ENCODE measurements at places on chromosomes 13 and 19.

- no peak for DNase-seq
Measured at GRCh38 chr13:43019811-43020210, 3.6 kb upstream of the DNAJC15 start.

DNA sequence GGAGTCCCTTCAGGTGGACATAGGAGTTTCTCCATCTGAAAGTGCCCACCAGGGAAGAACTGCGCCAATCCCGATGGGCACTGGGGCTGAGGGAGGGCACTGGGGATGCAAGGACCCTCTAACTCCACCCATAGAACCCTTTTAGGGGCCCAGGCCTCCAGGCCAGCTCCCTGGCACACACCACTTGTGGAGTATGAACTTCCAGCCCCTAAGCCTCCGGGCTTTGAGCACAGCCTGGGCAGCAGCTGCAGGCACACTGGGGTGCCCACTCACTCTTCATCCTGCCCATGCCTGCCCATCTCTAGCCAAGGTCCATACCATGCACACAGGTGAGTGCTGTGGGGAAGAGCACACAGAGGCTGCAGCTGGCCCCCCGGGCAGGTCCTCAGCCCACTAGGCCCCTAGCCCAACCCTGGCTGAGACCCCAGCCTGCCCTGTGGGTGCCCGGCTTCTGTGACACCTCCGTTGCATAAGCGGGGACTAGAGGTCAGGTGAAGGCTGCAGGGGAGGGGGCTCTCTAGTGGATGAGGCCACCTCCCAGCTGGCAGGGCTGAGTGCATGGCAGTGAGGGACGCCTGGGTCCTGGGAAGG, 14.6 kb upstream of the SLC7A10 start:
- no peak for DNase-seq

- DNase-seq: no peak
Measured at GRCh38 chr13:111640006-111640405, 319.6 kb downstream of the TEX29 start.

- DNase-seq: no peak
Measured at GRCh38 chr13:106063591-106064313, 471.7 kb downstream of the EFNB2 start.

DNA sequence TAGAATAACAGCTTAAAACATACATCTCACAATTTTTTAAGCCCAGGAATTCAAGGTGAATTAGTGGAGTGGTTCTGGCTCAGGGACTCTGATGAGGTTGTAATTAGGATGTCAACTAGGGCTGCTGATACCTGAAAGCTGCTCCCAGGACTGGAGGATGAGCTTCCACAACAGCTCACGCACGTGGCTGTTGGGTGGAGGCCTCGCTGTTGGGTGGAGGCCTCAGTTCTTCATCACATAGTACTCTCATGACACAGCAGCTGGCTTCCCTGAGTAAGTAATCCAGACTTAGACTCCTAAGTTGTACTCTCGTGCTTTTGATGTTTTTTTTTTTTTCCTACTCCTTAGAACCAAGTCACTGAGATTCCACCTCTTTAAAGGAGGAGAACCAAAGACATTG, 577.1 kb upstream of the PRR20A start:
- no peak for DNase-seq

GRCh38 chr13:27375686-27376326, 48.6 kb upstream of the GTF3A start:
- peak; percentile 55 for DNase-seq

- DNase-seq: peak; percentile 74
Measured at GRCh38 chr19:9914315-9915207, 21.8 kb downstream of the OLFM2 start.

DNA sequence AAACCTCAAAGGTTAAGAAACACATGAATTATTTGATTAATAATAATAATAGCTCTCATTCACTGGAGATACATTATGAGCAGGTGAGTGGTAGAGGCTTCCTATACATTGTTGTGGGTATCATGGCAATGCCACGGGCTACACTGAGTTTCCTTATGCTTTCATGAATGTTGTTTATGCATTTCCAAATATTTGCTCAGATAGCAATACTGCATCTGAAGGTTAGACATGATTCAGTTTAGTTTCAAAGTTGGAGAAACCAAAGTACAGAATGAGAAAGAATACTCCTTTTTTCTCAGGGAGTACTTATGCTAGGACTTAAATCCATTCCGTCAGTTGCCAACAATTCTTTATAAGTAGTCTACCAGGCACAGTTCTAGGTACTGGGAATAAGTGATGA, 108.5 kb downstream of the FRY start:
- no peak for DNase-seq

- no peak for DNase-seq
Measured at GRCh38 chr13:93098972-93099371, 127.6 kb upstream of the GPC6 start.

GRCh38 chr13:109586509-109587346, 199.7 kb downstream of the IRS2 start:
- no peak for DNase-seq

DNA sequence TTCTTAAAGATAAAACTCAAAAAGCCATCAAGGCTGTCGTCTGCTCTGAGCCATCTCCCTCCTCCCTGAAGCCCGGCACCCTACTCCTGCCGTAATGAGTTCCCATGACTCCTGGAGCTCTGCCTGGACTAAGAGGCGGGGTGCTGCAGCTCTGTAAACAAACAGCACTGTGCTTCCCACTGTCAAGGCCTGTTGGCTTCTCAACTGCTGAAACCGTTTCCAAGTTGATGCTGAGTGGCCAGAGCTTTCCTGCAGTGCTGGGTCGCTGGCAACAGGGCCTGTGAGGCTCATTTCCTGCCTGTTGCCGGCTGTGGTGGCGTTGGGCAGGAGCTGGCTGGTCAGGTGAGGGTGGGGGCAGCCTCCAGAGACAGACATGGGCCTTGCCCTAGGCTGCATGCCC, 26.7 kb upstream of the ISYNA1 start:
- no peak for DNase-seq

DNA sequence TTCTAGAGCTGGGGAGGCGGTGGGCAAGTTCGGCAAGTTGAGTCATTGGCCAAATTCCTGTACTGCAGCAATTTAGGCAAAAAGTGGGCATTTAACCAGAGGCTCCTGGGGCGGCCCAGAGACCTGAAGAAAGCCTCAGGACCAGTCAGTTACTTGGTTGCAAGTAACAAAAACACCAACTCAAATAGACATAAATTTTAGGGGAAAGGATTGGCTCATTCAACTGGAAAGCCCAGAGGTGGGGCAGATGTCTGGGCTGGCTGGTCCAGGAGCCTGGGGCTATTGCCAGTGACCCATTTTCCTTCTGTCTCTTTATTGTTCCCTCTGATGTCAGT, 97.1 kb downstream of the SIPA1L3 start:
- DNase-seq: no peak

GRCh38 chr19:41261474-41262190, 2.5 kb upstream of the HNRNPUL1 start:
- no peak for DNase-seq

DNA sequence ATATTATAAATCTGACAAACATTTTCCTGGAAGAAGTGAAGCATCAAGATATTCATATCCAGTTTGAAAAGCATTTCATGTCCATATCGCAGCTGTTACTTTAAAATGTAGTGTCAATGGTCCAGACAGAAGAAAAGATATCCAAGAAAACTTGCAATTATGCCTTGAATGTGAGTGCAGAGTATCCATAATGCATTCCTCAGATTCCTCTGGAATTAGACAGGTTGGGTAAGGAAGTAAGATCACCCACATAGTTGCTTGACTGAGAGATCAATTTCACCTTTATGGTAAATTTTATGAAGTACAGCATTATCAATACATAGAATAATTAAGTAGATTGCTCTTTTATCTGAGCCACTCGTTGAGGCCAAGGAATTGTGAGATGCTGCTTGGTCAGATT, 327.0 kb upstream of the SLITRK5 start:
- DNase-seq: no peak

GRCh38 chr13:107845911-107846310, 369.4 kb downstream of the LIG4 start:
- peak; percentile 50 for DNase-seq

GRCh38 chr13:110010404-110011138, 224.2 kb upstream of the IRS2 start:
- peak; percentile 38 for DNase-seq

DNA sequence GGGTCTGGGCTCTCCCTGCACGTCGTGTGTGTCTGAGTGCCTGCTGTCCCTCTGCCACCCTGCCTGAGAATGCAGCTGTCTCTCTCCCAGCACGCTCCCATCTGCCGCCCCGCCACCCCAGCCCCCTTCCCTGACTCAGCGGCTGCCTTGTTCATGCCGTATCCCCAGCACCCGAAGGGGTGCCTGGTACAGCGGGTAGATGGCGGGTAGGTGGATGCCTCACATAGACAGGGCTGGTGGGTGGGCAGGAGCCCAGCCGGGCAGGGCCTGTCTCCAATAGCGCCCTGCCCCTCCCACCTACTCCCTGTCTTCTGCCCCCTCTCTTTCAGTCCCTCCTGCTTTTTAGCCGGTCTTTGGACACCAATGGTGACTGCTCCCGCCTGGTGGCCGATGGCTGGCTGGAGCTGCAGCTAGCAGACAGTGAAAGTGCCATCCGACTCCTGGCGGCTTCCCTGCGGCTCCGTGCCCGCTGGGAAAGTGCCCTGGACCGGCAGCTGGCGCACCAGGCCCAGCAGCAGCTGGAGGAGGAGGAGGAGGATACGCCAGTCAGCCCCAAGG, 30.3 kb downstream of the DHX34 start:
- no peak for DNase-seq

GRCh38 chr19:2627855-2628254, 74.6 kb downstream of the GNG7 start:
- no peak for DNase-seq

DNA sequence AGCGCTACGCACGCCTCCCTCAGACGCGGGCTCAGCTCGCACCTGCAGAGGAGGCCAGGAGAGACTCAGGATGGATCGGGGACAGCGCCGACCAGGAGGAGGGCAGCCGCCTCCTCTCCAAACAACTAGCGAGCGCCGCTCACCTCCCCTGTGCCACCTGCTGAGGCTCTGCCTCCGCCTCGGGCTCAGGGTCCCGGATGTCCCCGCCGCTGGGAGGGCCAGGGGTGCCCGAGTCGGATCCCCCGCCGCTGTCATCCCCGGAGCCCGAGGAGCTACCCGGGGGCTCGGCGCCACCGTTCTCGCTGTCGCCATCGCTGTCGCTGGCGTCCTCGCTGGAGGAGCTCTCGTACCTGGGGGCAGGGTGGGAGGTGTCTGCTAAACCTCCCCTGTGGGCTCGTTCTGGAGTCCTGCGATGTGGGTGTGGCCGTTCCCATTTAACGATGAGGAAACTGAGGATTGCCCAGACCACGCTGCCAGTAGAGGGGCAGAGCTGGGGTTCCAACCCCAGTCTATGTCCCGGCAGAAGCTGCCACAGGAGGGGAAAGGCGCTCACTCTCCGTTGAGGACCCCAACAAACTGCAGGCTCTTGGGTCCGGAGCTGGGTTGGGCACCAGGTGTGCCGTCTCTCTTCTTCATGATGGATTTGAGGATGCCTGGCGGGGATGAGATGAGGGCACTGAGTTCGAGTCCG, 9.2 kb downstream of the KANK3 start:
- DNase-seq: no peak

DNA sequence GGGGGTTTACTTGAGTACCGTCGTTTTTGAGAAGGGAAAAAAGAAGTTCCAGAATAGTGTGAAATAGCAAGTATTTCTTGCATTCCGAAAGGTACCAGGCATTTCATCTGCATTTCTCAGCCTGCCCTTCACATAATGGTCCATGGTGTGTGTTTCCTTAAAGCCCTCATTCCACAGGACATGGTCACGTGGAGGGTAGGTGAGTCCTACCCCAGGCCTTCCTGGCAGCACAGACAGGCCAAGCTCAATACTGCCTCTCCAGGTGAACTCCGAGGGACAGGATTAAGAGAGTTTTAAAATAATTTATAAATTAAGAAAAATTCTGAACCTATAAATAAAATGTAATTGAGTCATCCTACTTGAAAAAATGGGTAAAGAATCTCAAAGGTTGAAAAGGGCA, 64.7 kb downstream of the TNFRSF19 start:
- DNase-seq: no peak

DNA sequence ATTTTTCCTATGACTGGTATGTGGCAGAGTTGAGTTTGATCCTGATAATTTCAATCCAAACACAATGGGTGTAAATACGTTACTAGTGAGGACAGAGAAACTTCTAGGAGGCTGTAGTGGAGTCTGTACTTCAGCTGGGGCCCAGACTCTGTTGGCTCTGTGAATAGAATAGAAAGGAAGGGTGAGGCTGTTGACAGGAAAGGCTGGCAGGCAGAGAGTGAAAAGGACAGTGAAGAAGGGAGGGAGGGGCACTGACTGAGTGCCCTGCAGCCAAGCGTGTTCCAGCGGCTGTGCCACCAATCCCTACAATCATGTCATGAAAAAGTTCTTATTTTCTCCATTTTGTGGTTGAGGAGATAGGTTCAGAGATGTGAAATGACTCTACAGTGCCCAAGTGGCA, 80.5 kb downstream of the MBNL2 start:
- DNase-seq: no peak

GRCh38 chr19:4374498-4375163, 25.7 kb downstream of the SH3GL1 start:
- no peak for DNase-seq

DNA sequence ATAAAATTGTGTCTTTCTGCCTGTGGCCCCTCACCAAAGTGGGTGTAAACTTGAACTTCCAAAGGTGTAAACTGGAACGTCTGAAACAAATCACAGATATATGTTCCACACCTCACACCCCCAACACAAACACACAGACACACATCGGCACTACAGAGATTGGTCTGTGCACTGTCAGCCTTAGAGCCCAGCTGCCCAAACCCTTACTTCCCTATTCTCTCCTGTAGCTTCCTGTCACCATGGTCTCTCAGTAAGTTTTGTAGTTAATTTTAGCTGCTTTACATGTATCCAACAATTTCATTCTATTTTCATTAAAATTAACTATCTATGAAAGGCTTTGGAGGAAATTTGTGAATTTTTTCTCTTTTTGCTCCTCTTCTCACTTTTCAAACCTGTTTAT, 5.4 kb downstream of the TM9SF2 start:
- DNase-seq: no peak

GRCh38 chr13:107554460-107554859, 660.9 kb downstream of the LIG4 start:
- DNase-seq: peak; percentile 7

DNA sequence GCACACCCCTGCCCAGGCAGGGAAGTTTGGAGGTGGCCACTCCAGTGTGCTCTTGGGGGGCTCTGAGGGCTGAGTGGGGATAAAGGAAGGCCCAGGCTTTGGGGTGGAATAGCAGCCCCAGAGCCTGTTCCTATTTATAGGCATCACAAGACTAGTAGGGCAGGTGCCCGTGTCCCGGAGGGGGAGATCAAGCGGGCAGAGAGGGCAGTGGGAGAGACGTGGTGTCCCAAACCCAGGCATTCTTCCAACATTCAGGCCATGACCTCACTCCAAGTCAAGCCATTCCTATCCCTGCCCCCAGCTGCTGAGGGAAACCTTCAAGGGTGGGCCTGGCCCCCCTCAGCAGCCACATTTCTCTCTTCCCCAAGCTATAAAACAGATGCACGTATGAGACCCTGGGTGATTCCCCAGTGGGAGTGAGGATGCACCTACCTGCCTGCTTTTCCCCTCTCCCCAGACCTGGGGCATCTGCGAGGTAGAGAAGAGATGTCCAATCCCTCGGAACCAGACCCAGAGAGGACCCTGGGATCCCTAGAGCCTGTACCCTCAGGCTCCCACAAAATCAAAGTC, 3.9 kb downstream of the WIZ start:
- DNase-seq: no peak

GRCh38 chr13:78662467-78662866, 3.5 kb upstream of the OBI1 start:
- no peak for DNase-seq

GRCh38 chr19:7328647-7329046, 20.1 kb upstream of the ARHGEF18 start:
- no peak for DNase-seq

GRCh38 chr13:31179754-31180153, 18.1 kb upstream of the HSPH1 start:
- no peak for DNase-seq

Measured in SK-N-DZ (cell line).